ENCODE measurements at places on chromosomes 11 and 22. TPM values are rescaled to one million over a fixed set of nuclear protein-coding genes. Genes with fewer than 3 reads are reported as not detected.
A peak's percentile ranks its signal among the peaks of the same experiment; 100 is the strongest.

GRCh38 chr22:37508431-37508992, 10.7 kb downstream of the CARD10 start:
- peaks cover 42% of the 10 kb centered on the region for H3K4me1 ChIP-seq
- DNase-seq = no peak
- H3K4me3 ChIP-seq = peak overlapping the region; percentile 10
- H3K27ac ChIP-seq = peak overlapping the region; percentile 65
- H3K36me3 ChIP-seq = peaks cover 14% of the 10 kb centered on the region

- H3K27ac ChIP-seq = no peak overlapping the region
- no peak overlapping the region for H3K4me3 ChIP-seq
- H3K4me1 ChIP-seq = no peaks in the 10 kb centered on the region
- H3K27me3 ChIP-seq = no peaks in the 10 kb centered on the region
- no peak for DNase-seq
- peaks cover 61% of the 10 kb centered on the region for H3K36me3 ChIP-seq
Measured at GRCh38 chr22:23803001-23803819, 16.4 kb downstream of the SMARCB1 start.

DNA sequence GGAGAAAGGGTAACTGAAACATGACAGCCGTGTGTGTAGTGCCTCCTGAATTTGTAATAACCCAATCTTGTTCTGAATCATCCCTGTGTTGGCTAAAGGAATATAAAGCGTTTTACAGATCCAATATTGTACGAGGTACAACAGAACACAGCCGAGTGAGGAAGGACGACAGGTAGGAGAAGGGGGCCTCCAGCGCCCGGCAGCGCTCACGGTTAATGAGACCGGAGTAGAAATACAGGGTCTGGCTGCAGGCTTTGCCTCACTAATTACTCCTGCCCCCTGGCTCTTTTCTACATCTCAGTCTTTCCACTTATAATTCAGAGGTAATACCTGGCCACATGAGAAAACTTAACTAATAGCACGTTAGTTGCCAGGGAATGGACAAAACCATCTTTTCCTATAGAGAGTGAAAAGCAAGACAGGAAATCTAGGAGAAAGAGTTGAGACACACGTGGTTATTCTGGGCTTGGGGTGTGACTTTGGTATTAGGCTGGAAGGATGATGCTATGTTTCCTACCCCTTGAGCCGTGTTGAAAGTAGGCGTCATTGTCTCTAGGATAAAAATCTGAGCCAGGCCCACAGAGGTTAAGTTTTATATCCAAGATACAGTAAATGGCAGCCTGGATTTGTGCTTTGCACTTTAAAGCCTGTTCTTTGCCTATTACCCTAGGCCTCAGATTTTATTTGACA, 54.1 kb downstream of the GRIK4 start:
- no peak overlapping the region for H3K27ac ChIP-seq
- no peak for DNase-seq
- peaks cover 4% of the 10 kb centered on the region for H3K4me1 ChIP-seq

DNA sequence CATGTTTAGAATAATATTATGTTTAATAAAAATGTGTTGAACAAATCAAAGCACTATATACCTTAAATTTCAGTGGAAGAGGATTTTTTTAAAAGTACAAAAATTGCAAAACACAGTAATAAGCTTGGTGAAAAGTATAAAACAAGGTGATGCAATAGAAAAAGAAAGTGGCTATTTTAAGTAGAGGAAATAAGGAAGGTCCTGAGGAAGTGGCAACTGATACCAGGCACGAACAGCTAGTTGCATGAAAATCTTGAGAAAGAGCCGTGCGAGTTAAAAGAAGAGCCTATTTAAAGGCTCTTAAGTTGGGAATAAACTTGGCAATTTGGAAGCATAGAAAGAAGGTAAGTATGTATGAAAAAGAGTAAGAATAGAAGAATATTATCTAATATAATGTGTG, 1679.3 kb downstream of the LRRC4C start:
- H3K4me3 ChIP-seq = no peak overlapping the region
- H3K27ac ChIP-seq = no peak overlapping the region
- DNase-seq = no peak
- H3K27me3 ChIP-seq = no peaks in the 10 kb centered on the region

GRCh38 chr11:35257281-35257680, 118.3 kb downstream of the CD44 start:
- H3K4me3 ChIP-seq = no peak overlapping the region
- no peaks in the 10 kb centered on the region for H3K36me3 ChIP-seq
- no peaks in the 10 kb centered on the region for H3K27me3 ChIP-seq
- H3K4me1 ChIP-seq = peaks cover 12% of the 10 kb centered on the region
- H3K27ac ChIP-seq = no peak overlapping the region

DNA sequence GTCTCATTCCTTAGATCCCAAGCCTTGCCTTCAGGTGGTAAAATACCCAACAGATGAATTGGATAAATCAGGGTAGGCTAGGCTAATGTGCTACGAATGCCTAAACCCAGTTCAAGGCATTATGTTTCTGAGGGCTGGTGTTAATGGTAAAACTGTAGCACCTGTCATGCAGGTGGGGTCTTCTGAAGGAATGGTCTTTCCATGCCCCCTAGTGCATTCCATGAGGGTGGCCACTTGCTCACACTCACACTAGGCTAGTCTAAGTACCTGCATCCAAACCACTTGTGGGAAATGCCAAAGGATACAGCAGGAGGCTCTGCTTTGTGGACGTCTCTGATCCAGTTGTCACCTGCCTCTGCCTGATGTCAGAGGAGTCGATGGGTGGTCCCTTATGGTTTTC, 24.2 kb upstream of the UCP3 start:
- H3K36me3 ChIP-seq = peaks cover 41% of the 10 kb centered on the region
- no peak for DNase-seq
- no peak overlapping the region for H3K4me3 ChIP-seq
- peaks cover 4% of the 10 kb centered on the region for H3K4me1 ChIP-seq
- H3K27me3 ChIP-seq = no peaks in the 10 kb centered on the region

DNA sequence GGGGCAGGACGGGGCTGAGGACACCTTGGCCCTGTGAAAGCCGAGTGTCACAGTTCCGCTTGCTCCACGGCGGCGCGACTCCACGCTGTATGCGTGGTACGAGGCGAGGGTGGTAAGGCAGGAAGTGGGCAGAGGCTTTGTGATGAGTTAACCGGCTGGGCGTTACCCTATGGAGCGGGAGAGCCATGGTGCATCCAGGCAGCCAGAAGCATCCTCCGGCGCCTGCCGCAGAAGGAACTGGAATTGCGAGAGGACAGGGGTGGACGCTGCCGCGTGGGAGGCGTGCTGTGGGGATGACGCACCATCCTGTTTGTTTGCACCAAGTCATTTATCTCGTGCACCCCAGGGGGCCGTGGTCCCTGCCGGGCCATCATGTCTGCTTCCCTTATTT, 643.9 kb downstream of the BRD1 start:
- no peak overlapping the region for H3K4me3 ChIP-seq
- no peaks in the 10 kb centered on the region for H3K36me3 ChIP-seq
- no peaks in the 10 kb centered on the region for H3K27me3 ChIP-seq
- DNase-seq = no peak
- no peak overlapping the region for H3K27ac ChIP-seq

GRCh38 chr22:39128508-39128907, 24.0 kb downstream of the CBX7 start:
- H3K4me3 ChIP-seq = no peak overlapping the region
- no peak overlapping the region for H3K27ac ChIP-seq
- H3K36me3 ChIP-seq = peaks cover 2% of the 10 kb centered on the region
- H3K4me1 ChIP-seq = peaks cover 10% of the 10 kb centered on the region
- DNase-seq = no peak

GRCh38 chr11:119445379-119445778, 22.4 kb upstream of the THY1 start:
- peaks cover 19% of the 10 kb centered on the region for H3K27me3 ChIP-seq
- no peaks in the 10 kb centered on the region for H3K36me3 ChIP-seq
- H3K4me1 ChIP-seq = no peaks in the 10 kb centered on the region
- peak; percentile 62 for DNase-seq

- H3K4me1 ChIP-seq = peaks cover 30% of the 10 kb centered on the region
- peak overlapping the region; percentile 50 for H3K27ac ChIP-seq
- H3K36me3 ChIP-seq = peaks cover 3% of the 10 kb centered on the region
- no peak overlapping the region for H3K4me3 ChIP-seq
- no peak for DNase-seq
Measured at GRCh38 chr11:63882555-63883242, 34.3 kb downstream of the RCOR2 start.

- no peak for DNase-seq
- no peak overlapping the region for H3K27ac ChIP-seq
- no peaks in the 10 kb centered on the region for H3K36me3 ChIP-seq
Measured at GRCh38 chr11:27279460-27279859, 83.6 kb downstream of the CCDC34 start.

DNA sequence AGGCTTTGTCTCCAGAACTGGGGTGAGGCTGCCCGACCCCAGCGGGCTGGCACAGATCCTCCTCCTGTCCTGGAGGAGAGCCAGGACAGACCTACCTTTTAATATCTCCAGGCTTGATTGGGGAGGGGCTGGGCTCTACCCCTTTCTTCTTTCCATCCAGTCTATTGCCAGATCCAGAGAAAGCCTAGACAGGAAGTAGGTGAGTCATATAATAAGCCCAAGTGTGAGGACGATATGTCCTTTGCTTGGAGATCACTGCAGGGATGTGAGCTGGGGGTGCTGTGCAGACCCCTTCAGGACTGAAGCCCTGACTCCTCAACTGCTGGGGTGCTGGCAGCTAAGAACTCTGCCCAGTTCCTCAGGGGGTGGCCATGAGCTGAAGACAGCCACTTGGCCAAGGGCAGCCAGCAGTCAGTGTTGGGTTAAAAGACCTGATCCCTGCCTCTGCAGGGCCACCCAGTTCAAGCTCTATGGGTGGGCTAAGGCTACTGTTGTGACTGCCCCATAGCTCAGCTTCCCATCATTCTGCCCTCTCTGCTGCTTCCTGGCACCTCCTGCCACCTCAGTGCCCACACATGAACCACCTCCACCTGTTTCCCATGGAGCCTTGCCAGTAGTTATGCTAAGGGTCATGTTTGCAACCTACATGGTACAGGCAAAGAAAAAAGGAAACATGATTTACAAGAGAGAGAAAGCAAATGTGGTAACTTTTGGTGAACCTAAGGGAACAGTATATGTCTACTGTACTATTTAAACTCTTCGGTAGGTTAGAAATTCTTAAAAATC, 8.3 kb upstream of the C22orf39 start:
- no peak overlapping the region for H3K27ac ChIP-seq
- peaks cover 6% of the 10 kb centered on the region for H3K4me1 ChIP-seq
- no peaks in the 10 kb centered on the region for H3K27me3 ChIP-seq
- H3K4me3 ChIP-seq = no peak overlapping the region

- DNase-seq = no peak
- H3K27me3 ChIP-seq = peaks cover 7% of the 10 kb centered on the region
- no peak overlapping the region for H3K27ac ChIP-seq
- H3K4me3 ChIP-seq = no peak overlapping the region
Measured at GRCh38 chr22:37467391-37467955, 18.7 kb downstream of the MFNG start.

GRCh38 chr22:26197425-26197824, 28.2 kb downstream of the SEZ6L start:
- H3K4me3 ChIP-seq = no peak overlapping the region
- H3K27ac ChIP-seq = no peak overlapping the region
- H3K36me3 ChIP-seq = no peaks in the 10 kb centered on the region

GRCh38 chr11:123357990-123358827, 71.9 kb upstream of the GRAMD1B start:
- DNase-seq = peak; percentile 83
- H3K27me3 ChIP-seq = peaks cover 79% of the 10 kb centered on the region
- peak overlapping the region; percentile 69 for H3K4me3 ChIP-seq
- no peaks in the 10 kb centered on the region for H3K36me3 ChIP-seq
- peaks cover 5% of the 10 kb centered on the region for H3K4me1 ChIP-seq

- H3K4me3 ChIP-seq = no peak overlapping the region
- no peak for DNase-seq
- H3K27me3 ChIP-seq = no peaks in the 10 kb centered on the region
- no peaks in the 10 kb centered on the region for H3K36me3 ChIP-seq
Measured at GRCh38 chr11:91078221-91078620, 855.4 kb upstream of the CHORDC1 start.

DNA sequence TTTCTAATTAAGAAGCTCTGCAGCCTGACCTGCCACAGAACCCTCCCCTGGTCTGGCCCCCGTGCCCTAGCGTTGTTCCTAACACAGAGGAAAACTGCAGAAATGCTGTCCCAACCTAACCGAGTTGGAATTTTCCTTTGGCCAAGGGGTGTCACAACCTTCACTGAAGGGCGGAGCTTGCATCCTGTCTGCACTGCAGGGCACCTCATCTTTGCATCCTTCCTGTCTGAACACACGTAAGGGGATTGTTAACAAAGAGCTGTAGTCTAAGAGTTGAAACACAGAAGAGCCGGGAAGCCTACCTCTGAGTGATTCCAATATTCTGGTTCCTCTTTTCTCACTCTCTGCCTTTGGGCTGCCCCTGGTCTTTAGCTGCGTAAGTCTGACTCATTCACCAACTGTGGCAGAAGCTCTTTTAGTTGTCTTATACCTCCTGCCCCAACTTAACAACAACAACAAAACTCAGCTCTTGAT, 1.6 kb downstream of the DIXDC1 start:
- peak overlapping the region; percentile 78 for H3K27ac ChIP-seq
- no peaks in the 10 kb centered on the region for H3K27me3 ChIP-seq
- peak overlapping the region; percentile 70 for H3K4me3 ChIP-seq
- H3K4me1 ChIP-seq = peaks cover 37% of the 10 kb centered on the region
- DNase-seq = peak; percentile 44

GRCh38 chr11:46290598-46291309, 13.3 kb downstream of the CREB3L1 start:
- peaks cover 2% of the 10 kb centered on the region for H3K36me3 ChIP-seq
- H3K4me3 ChIP-seq = peak overlapping the region; percentile 51
- DNase-seq = peak; percentile 94
- H3K27ac ChIP-seq = peak overlapping the region; percentile 92
- H3K27me3 ChIP-seq = no peaks in the 10 kb centered on the region

GRCh38 chr11:72641522-72642042, 32.6 kb downstream of the PDE2A start:
- peak overlapping the region; percentile 57 for H3K4me3 ChIP-seq
- H3K36me3 ChIP-seq = no peaks in the 10 kb centered on the region

GRCh38 chr22:37776639-37777005, 31.1 kb upstream of the GCAT start:
- H3K4me1 ChIP-seq = peaks cover 14% of the 10 kb centered on the region
- H3K27me3 ChIP-seq = no peaks in the 10 kb centered on the region
- peaks cover 6% of the 10 kb centered on the region for H3K36me3 ChIP-seq
- no peak overlapping the region for H3K4me3 ChIP-seq
- DNase-seq = no peak

BARX2 gene
- not detected for total RNA-seq

PANX3 gene
- not detected for total RNA-seq

TRIOBP gene
- 103 TPM for total RNA-seq

TCIRG1 gene
- 54.2 TPM for total RNA-seq

PDGFD gene
- total RNA-seq = 2.2 TPM

PEX16 gene
- 24.5 TPM for total RNA-seq

OR4C11 gene
- total RNA-seq = not detected

OR8G1 gene
- not detected for total RNA-seq

OR2D3 gene
- not detected for total RNA-seq

TMEM132A gene
- 113 TPM for total RNA-seq

GAB4 gene
- not detected for total RNA-seq

SLC22A6 gene
- total RNA-seq = not detected

SAA4 gene
- total RNA-seq = not detected

NXPE1 gene
- total RNA-seq = not detected

OR11H1 gene
- not detected for total RNA-seq

All from osteocyte (in vitro differentiated cells).